ENCODE measurements at places on chromosomes 11 and 22. TPM values are rescaled to one million over a fixed set of nuclear protein-coding genes. Genes with fewer than 3 reads are reported as not detected.

Gene TLCD5
- total RNA-seq = 8.0 TPM

Gene NCF4
- total RNA-seq = not detected

Gene KBTBD3
- total RNA-seq = 2.4 TPM

Gene MUC6
- not detected for total RNA-seq

Gene C22orf42
- total RNA-seq = not detected
